Calu3 (cell line): ENCODE measurements at places on chromosomes 12 and 14. TPM values are rescaled to one million over a fixed set of nuclear protein-coding genes. Genes with fewer than 3 reads are reported as not detected.
A peak's percentile ranks its signal among the peaks of the same experiment; 100 is the strongest.

DNA sequence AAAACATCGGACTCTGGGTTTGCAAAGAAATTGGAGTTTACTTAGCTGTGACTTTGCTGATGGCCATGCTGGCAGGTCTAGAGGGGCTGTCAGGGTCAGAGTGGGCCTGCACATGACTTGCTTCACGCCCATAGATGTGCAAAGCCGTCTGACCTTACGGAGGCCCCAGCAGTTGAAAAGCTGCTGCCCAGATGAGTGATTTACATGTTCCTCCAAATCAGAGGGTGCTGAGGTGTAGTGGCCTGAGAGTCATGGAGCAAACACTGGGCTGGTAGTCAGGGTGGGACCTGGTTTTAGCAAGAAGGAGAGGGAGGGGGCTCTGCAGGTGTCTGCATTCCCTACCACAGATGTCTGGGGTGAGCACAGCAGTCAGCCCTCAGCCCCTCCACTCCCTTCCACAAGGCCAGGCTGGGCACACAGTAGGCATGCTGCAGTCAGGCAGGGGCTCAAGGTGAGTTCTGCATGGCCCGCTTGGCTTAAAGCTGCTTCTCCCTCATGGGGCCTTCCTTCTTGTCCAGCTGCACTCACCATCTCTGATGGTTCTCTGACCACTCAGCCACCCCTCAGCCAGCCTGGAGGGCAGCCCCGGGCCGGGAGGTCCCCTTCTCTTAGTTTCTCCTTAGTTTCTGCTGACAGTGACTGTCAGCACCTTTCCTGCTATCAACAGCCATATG is 34.2 kb upstream of the EML1 start:
- DNase-seq: no peak

DNA sequence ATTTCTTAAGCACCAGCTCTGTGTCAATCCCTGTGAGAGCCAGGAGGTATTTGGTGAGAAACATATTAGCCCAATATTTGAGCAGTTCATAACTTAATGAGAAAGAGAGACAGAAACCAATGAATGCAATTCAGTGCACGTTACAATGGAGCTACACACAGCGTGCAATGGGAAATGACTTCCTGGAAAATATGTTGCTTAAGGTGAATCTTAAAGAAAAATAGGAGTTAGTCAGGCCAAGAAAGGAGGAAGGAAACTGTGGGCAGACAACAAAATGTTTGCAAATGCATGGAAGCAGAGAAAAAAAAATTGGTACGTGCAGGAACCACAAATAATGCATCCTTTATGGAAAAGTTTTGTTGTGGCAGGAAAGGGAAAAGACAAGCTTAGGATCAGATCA is 481.7 kb downstream of the BCAT1 start:
- DNase-seq: no peak

DNA sequence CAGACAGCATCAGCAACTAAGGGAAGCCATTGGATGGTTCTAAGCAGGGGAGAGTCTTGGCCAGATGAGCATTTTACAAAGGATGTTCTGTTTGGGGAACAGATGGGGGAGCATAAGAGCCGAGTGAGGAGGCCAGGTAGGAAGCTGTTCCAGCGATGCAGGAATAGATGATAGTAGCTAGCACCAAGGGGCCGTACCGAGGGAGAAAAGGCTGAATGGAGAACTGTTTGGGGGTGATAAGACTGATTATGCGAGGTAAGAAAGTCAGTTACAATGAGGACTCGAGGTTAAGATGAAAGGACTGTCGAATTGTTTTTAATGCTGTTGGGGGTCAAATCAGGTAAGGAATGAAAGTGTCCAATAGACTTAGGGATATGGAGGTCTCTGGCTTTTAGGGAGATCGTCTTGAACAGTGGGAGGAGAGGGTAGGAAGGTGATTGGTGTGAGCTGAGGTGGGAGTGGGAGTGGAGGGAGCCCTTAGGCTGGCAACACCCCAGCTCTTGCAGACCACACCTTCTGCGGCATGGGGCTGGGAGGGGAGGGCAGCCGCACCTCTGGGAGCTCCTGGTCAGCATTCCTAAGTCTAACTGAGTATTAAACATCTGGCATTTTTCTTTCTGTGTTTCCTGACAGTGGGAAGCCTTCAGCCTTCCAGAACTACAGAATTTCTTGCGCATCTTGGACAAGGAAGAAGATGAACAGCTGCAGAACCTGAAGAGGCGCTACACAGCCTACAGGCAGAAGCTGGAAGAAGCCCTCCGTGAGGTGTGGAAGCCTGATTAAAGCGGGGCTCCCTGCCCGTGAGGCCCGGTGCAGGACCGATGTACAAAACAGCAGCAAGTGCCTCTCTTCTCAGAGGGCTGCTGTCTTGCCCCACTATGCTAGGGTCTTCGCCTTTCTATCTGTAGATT is 64.8 kb downstream of the GNS start:
- DNase-seq: no peak

- no peak for DNase-seq
Measured at GRCh38 chr12:64821116-64821630, 3.3 kb upstream of the TBC1D30 start.

- DNase-seq: peak; percentile 73
Measured at GRCh38 chr12:106956048-106956578, 406 bp downstream of the TMEM263 start.

- no peak for DNase-seq
Measured at GRCh38 chr12:124673801-124674617, 106.6 kb upstream of the NCOR2 start.

DNA sequence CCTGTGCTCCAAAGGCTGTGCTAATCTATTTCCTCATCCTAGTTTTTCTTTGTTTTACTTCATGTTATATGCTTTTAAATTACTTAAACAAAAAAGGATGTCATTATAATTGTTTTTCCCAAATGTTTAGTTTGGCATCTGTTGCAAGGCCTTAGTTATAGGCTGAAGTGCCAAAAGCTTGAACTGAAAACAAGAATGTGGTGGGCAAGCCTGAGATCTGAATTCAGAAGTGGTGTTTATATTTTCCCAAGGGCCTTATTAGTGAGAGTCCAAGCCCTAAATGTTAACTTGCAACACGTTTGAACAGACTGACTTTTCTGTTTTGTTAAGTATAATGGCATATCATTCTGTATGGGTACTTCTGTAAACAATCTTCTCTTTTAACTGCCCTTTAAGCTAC is 326.8 kb downstream of the CCDC91 start:
- no peak for DNase-seq

RND1 gene
- total RNA-seq: 7.4 and 14.2 TPM in 2 replicates

CLEC4C gene
- not detected in 2 replicates for total RNA-seq
